Activated CD4-positive, alpha-beta T cell treated with anti-CD3 and anti-CD28 coated beads for 36 hours (primary cell): ENCODE measurements at places on chromosomes 5 and 9. TPM values are rescaled to one million over a fixed set of nuclear protein-coding genes. Genes with fewer than 3 reads are reported as not detected.

DNA sequence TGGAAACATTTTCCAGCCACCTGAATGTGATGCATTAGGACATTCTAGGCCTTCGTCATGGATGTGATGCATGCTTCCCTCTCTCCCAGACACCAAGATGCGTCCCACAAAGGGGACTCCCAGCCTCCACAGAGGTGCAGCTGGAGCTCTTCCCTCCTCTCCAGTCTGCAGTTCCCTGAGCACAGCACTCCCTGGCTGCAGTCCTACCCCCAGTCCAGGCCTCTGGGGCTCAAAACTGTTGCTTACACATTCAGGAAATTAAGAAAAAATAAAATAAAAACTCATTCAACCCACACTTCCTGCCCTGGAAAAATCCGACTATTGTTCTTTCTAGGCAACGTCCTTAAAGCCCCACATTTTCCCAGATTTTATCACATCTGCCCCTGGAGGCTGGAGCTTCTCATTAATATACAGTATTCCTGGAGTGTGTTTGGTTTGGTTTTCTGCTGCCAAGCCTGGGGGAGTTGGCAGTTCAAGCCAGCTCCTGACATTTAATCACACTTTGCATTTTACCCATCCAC, 78.4 kb upstream of the ICE1 start:
- DNase-seq, result no peak

DNA sequence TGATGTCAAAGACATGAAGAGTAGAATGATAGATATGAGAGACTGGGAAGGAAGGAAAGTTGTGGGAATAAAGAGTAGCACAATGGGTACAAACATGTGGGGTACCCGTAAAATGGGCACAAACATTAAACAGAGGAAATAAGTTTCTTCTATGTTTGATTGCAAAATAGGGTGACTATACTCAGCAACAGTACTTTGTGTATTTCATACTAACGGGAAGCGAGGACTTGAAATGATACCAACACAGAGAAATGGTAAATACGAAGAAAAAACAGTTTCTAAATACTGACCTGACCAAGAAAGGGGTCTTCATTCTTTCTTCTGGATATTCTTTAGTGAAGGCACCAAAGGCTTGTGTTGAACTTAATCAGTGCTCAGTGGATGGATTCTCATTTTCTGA, 31.1 kb downstream of the ATP6V0E1 start:
- no peak for DNase-seq

Gene MYORG
- total RNA-seq, result 2.3 TPM

Gene DOCK8
- 100 TPM for total RNA-seq

DNA sequence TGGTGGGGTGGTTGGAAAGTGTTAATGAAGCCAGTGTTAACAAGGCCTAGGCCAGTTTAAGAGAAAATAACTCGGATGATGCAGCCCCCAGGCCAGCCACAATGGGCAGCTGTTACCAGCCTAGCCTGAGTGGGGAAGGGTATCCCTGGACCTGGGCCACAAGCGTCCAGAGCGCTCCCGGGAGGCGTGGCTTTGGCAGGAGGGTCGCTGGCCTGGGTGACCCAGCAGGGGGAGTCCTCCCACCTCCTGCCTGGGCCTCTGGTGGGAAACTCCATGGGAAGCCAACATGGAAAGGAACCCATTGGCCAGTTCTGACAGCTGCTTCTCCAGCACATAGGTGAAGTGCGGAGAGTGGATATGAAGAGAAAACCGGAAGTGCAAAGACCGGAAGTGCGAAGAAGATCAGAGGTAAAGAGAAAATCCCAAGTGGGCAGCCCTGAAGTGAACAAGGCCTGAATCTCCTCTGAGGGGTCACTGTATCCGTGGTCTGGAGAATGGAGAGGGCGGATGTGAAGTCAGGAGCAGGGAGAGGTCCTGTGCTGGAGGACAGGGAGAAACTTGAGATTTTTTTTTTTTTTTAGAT, 79.0 kb downstream of the ADCY2 start:
- DNase-seq, result no peak

Gene ZNF658
- 2.1 TPM for total RNA-seq

Gene SGCD
- not detected for total RNA-seq

DNA sequence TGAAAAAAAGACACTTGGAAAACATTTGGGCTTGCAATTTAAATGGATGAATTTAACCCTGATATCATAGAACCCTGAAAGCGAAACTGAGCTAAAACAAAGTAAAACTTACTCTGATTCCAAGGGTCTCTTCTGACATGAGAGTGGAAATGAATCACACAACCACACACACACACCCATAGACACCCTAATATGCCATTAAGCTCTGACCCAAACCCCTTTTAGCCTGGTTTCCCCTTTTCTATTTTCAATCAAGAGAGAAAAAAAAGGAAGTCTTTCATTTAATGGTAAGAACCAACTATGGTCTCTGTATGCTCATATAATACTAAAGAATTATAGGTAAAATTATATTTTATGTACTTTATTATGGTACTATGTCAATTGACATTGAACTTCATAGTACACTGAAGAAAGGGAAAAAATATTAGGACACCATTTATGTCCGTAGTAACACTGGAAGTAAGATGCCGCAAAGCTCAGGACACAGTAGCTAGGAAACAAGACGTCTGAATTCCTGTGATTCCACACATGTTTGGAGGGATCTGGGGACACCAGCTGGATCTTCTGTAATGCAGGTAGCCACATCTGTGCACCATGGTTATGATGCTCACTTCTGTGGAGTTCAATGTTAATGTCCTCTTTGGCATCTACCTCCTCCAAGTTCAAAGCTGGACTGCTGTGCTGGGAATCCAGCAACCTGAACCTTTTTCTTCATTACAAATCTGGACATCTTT, 95.8 kb downstream of the PCSK1 start:
- no peak for DNase-seq

- DNase-seq, result no peak
These were observed 714.6 kb downstream of the SEMA5A start for GRCh38 chr5:8831251-8831650.

DNA sequence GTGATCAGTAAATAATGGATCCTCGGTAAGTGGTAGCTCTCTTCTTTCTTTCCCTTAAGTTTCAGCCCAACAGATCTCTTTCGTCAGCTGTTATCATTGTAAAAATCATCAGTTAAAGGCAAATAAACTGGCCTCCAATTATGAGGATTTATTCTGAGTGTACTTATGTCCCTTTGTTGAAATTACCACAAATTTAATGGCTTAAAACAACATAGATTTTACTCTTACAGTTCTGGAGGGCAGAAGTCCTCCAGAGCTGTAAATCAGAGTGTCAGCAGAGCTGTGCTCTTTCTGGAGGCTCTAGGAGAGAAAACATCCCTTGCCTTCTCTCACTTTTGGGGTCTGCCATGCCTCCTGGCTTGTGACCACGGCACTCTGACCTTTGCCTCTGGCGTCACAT, 104.6 kb downstream of the INSYN2B start:
- DNase-seq, result no peak

DNA sequence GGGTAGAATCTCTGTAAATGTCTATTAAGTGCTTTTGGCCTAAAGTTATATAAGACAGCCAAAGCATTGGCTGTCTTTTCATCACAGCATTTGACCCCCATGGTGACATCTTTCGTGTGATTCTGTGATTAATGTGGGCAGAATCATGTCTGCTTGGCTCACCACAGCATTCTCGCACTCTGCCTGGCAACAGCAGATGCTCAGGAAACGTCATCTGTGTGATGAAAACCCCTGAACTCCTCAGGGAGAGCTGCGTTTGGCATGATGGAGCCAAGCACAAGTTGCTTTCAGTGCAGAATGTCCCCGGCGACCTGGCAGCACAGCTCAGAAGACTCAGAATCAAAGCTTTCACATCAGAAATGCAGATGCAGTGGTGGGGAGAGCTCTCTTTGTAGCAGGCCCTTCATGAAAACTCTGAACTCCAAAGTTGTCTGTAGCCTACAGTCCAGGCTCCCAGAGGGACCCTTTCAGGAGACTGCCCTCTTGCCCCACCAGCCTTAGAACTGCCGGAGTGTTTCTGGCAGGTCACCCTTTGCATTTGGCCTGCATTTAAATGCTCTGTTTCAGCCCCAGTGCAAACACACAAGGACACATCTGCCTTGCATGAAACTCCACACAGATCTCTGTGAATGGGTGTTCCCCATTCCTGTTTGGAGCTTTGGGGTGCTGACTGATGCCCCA, 155.6 kb upstream of the PANK3 start:
- peak; percentile 51 for DNase-seq

DNA sequence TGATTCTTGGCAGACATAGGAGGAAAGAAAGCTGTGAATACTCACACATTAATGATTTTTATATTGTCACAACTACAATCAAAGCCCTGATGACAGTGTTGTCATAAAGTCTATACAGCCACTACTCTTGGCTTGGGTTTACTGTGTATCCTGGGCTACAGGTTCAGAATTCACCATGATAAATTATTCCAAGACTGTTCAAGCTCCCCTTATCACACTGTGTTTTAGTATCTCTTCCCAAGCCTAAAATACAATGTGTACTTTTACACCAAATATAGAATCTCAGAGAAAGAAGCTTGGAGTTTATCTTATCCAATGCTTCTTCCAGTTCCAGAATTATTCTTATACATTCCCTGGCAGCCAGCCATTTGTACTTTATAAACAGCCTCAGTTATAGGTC, 127.7 kb upstream of the PPP1R2B start:
- no peak for DNase-seq

Gene PCDHB4
- total RNA-seq, result not detected

- DNase-seq, result no peak
These were observed 246.5 kb downstream of the PCSK5 start for GRCh38 chr9:76136986-76137385.

Gene TRPM6
- total RNA-seq, result 0.07 TPM

Gene CFAP90
- not detected for total RNA-seq

Gene SLC28A3
- 1.1 TPM for total RNA-seq

GRCh38 chr5:132001647-132002561, 9.6 kb downstream of the ACSL6 start:
- DNase-seq, result no peak

Gene NMUR2
- total RNA-seq, result not detected

GRCh38 chr5:132334812-132335211, 34.7 kb upstream of the SLC22A5 start:
- DNase-seq, result no peak

DNA sequence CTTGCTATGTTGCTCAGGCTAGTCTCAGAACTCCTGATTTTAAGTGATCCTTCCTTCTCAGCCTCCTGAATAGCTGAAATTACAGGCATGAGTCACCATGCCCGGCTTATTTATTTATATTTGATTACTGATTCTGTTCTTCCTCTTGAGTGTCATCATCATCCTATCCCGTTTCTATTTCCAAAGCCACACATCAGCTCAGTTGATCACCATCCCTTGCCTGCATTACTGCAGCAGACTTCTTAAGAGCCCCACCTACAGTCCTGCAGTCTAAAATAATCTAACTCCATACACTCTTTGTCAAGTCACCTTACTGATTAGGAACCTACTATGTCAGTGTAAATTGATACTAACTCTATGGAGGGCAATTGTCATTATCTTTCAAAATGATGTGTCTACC, 138.9 kb upstream of the RAI14 start:
- no peak for DNase-seq
